ENCODE measurements at places on chromosomes 7 and 10. TPM values are rescaled to one million over a fixed set of nuclear protein-coding genes. Genes with fewer than 3 reads are reported as not detected.

TMEM236 gene
- 0.10 TPM for total RNA-seq

WNT8B gene
- 0.46 TPM for total RNA-seq

CCZ1 gene
- total RNA-seq = 96.2 TPM

VAX1 gene
- not detected for total RNA-seq

TRPV5 gene
- not detected for total RNA-seq

GPR85 gene
- total RNA-seq = not detected

VPS26A gene
- 44.6 TPM for total RNA-seq

- H3K27me3 ChIP-seq = no peaks in the 10 kb centered on the region
- DNase-seq = no peak
- peaks cover 46% of the 10 kb centered on the region for H3K4me1 ChIP-seq
- peaks cover 5% of the 10 kb centered on the region for H3K36me3 ChIP-seq
Observed at GRCh38 chr10:50395851-50396250, 144.5 kb upstream of the ASAH2 start.

DNA sequence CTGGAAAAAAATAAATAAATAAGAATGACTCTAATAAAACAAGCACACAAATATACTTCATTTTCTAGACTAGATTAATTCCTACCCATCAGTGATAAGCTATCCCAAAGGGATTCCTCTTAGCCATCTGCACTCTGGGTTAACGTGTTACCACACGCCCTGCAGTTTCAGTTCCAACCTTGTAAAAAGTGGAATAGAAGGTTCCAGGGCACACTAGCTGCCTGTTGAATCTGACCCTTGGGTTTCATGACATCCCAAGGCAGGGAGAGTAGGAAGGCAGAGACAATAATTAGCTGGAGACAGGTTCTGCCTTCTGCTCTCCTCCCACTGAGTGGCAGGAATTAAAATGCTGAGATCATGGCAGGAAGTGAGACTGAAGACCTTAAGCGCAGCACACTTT, 33.5 kb downstream of the SLC37A3 start:
- peak overlapping the region; percentile 42 for H3K27ac ChIP-seq
- H3K4me1 ChIP-seq = peaks cover 15% of the 10 kb centered on the region
- no peak for DNase-seq
- H3K27me3 ChIP-seq = no peaks in the 10 kb centered on the region
- H3K4me3 ChIP-seq = no peak overlapping the region

DNA sequence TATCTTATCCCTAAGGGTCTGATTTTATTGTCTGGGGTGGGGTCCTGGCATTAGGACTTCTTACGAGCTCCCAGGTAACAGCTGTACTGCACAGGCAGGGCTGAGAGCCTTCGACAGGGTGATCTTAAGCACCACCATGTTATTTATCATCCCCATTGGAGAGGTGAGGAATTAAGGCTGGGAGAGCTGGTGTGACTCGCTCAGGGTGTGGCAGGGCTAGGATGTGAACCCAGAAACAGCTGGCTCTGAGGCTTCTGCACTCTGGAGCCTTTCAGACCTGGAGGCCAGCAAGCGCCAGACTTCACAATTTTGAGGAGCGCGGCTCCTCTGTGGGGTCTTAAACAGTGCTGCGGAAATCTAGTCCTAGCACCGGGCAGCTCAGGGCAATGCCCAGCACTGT, 27.4 kb upstream of the NDST2 start:
- H3K27me3 ChIP-seq = no peaks in the 10 kb centered on the region
- no peak for DNase-seq
- H3K4me1 ChIP-seq = no peaks in the 10 kb centered on the region

DNA sequence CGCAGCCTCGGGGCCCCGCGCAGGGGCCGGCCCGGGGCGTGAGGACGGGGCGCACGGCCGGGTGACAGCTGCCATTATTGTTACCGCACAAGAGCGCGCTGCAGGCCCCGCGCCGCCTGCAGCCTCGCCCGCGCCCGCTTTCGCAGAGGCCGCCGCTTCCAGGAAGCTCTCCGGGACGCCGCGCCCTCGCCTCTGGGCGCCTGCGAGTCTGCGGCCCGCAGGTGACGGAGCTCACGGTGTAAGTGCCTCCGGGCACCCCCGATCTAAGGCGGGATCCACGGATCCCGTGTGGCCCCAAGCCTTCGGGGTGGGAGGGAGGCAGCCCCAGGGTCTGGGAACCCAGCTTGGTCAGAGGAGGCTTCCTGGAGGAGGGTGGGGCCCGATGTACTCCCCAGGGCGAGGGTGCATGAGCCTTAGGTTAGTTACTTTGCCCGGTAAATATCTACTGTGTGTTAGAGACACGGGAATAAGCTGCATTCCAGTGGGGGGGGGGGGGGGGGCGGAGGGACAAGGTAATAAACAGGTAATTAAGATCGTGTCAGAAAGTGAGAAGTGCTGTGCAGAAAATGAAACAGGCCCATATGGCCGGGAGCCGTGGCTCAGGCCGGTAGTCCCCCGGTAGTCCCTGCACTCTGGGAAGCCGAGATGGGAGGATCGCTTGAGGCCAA, 638 bp downstream of the IQCE start:
- peaks cover 17% of the 10 kb centered on the region for H3K4me1 ChIP-seq
- H3K36me3 ChIP-seq = no peaks in the 10 kb centered on the region

DNA sequence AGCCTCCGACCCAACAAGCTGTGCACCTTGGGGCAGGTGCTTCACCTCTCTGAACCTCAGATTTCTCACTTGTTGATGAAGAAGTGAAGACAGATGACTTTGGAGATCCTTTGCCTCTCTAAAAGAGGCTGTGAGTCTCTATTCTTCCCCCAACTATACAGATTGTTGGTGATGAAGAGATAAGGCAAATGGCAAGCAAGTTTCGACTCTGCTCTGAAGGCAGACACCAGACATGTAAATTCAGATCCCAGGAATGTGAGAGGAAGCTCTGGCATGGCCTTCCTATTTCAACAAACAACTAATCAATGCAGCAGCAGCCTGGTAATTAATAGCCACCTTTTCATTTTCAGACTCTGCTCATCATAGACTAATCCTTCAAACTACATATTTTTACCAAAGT, 74.2 kb upstream of the EGR2 start:
- peaks cover 16% of the 10 kb centered on the region for H3K27me3 ChIP-seq
- peaks cover 3% of the 10 kb centered on the region for H3K4me1 ChIP-seq
- no peaks in the 10 kb centered on the region for H3K36me3 ChIP-seq
- no peak for DNase-seq
- H3K27ac ChIP-seq = no peak overlapping the region

- H3K27me3 ChIP-seq = no peaks in the 10 kb centered on the region
- no peak overlapping the region for H3K4me3 ChIP-seq
Observed at GRCh38 chr10:121450247-121450646, 148.0 kb downstream of the FGFR2 start.

GRCh38 chr7:5423306-5423975, at the start of gene TNRC18:
Gene TNRC18 (minus strand): TSS chr7:5423834. CDS start chr7:5421246, 2,588 bp downstream.
- DNase-seq = peak; percentile 33
- peaks cover 54% of the 10 kb centered on the region for H3K27me3 ChIP-seq
- H3K4me1 ChIP-seq = peaks cover 43% of the 10 kb centered on the region
- peak within 1 kb of the TSS; percentile 65 for H3K4me3 ChIP-seq
- H3K36me3 ChIP-seq = no peaks in the 10 kb centered on the region

DNA sequence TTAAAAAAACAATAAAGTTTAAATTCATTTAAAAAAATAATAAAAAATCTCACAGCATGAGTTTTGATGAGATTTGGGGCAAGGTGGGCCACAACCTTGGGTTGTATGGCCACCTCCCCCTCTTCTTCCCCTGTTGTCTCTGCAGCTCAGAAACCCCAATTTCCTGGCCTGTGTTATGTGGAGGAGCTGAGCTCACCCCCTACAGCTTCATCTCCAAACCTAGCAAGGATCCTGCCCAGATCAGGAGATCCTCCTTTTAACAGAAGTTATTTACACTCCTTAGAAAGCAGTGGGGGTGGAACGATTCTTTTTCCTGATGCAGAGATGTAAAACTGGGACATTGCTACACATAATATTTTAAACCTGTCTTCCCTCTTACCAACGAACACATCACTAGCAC, 6.9 kb upstream of the SH2D4B start:
- peaks cover 60% of the 10 kb centered on the region for H3K4me1 ChIP-seq
- no peaks in the 10 kb centered on the region for H3K27me3 ChIP-seq
- peaks cover 14% of the 10 kb centered on the region for H3K36me3 ChIP-seq
- H3K27ac ChIP-seq = peak overlapping the region; percentile 39
- H3K4me3 ChIP-seq = no peak overlapping the region
- no peak for DNase-seq

DNA sequence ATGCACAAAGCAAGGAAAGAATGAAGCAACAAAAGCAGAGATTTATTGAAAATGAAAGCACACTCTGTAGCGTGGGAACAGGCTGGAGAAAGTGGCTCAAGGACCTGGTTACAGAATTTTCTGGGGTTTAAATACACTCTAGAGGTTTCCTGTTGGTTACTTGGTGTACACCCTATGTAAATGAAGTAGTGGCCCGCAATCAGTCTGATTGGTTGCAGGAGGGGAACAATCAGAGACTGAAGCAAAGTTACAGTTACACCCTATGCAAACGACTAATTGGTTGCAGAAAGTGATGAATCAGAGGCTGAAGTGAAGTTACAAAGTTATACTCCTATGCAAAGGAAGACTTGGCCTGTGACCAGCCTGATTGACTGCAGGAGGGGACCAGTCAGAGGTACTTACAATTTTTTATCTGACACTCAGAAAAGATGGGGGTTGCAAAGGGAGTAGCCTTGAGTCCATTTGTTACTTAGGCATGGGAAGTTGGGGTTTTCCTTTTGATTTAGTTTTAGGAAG, 3.6 kb upstream of the MTPN start:
- peak overlapping the region; percentile 80 for H3K27ac ChIP-seq
- H3K4me1 ChIP-seq = peaks cover 65% of the 10 kb centered on the region
- peak overlapping the region; percentile 69 for H3K4me3 ChIP-seq
- no peaks in the 10 kb centered on the region for H3K27me3 ChIP-seq
- peak; percentile 71 for DNase-seq

DNA sequence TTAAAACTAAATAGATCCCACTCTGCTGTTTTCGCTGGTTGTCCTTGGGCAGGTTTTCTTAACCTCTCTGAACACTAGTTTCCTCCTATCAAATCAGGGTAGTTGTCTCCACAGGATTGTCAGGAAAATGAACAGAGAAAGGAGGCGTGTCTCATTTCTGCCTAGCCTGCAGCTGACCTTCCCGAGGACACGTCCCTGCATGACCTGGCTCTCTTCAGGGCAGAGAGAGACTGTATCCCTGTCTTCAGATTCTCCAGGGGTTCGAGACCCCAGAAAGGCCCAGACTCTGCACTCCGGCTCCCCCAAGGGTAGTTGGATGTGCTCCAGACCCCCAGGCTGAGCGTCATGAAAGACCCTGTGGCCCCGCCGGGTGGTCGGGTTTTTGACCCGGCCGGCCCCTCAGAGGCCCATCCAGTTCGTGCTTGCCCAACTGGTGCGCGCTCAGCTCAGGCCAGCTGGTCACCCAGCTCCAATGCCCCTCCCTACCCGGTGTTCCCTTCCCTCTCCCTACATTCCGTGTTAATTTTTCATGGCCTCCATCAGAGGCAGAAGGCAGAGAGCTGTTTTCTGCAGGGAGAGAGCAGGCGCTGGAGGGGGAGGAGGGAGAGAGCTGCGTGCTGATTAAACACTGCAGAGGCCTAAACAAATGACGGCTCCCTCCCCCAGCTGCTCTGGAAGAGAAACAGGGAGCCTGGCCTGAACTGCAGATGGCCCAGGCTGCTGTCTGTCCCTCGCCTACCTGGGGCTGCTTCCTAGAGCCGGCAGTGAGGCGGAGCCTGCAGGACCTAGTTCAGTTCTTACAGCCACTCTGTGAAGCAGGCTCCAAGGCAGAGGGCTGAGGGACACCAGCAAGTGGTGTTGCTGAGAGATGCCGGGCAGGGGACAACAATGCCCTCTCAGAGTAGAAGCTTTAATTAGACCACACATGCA, 86.2 kb upstream of the PPIF start:
- H3K4me1 ChIP-seq = peaks cover 10% of the 10 kb centered on the region
- no peak for DNase-seq
- H3K27me3 ChIP-seq = no peaks in the 10 kb centered on the region

- H3K4me1 ChIP-seq = peaks cover 40% of the 10 kb centered on the region
- no peaks in the 10 kb centered on the region for H3K27me3 ChIP-seq
- H3K36me3 ChIP-seq = peaks cover 27% of the 10 kb centered on the region
- DNase-seq = no peak
- no peak overlapping the region for H3K4me3 ChIP-seq
- H3K27ac ChIP-seq = no peak overlapping the region
Observed at GRCh38 chr7:93119191-93119905, 1.6 kb upstream of the SAMD9 start.

DNA sequence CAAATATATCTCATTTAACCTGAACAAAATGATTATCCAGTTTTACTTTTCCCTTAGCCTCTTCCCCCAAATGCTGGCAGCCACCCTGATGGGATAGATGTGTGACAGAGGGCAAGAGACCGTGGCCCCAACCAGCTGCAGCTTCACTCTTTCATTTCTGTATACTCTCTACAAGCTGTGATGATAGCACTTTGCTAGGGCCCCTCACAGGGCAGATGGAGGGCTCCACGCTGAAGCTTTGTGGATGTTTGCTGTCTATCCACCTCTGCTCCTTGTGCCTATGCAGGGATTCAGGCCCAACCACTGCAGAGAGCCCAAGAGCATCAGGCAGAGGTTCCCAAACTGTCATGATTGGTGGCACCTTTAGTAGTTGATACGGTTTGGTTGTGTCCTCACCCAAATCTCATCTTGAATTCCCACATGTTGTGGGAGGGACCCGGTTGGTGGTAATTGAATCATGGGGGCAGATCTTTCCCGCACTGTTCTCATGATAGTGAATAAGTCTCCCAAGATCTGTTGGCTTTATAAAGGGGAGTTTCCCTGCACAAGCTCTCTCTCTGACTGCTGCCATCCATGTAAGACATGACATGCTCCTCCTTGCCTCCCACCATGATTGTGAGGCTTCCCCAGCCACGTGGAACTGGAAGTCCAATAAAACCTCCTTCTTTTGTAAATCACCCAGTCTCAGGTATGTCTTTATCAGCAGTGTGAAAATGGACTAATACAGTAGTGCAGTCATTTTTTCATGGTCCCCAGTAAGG, 20.1 kb downstream of the HTRA1 start:
- H3K27me3 ChIP-seq = peaks cover 7% of the 10 kb centered on the region
- no peak overlapping the region for H3K4me3 ChIP-seq

- H3K27me3 ChIP-seq = peaks cover 7% of the 10 kb centered on the region
- no peaks in the 10 kb centered on the region for H3K4me1 ChIP-seq
- H3K27ac ChIP-seq = no peak overlapping the region
- DNase-seq = no peak
Observed at GRCh38 chr10:116634126-116634975, 13.6 kb downstream of the PNLIPRP2 start.

- H3K4me1 ChIP-seq = peaks cover 14% of the 10 kb centered on the region
- no peaks in the 10 kb centered on the region for H3K27me3 ChIP-seq
- H3K36me3 ChIP-seq = no peaks in the 10 kb centered on the region
- H3K27ac ChIP-seq = no peak overlapping the region
- H3K4me3 ChIP-seq = no peak overlapping the region
Observed at GRCh38 chr7:28093623-28094232, 86.9 kb downstream of the JAZF1 start.

GRCh38 chr10:30977385-30977784, 54.3 kb downstream of the ZNF438 start:
- peaks cover 10% of the 10 kb centered on the region for H3K36me3 ChIP-seq
- no peaks in the 10 kb centered on the region for H3K27me3 ChIP-seq
- H3K4me3 ChIP-seq = no peak overlapping the region
- no peak for DNase-seq
- no peak overlapping the region for H3K27ac ChIP-seq

GRCh38 chr7:140275069-140275965, 98.5 kb upstream of the KDM7A start:
- no peak for DNase-seq
- H3K4me3 ChIP-seq = no peak overlapping the region
- no peaks in the 10 kb centered on the region for H3K27me3 ChIP-seq
- H3K4me1 ChIP-seq = no peaks in the 10 kb centered on the region
- no peak overlapping the region for H3K27ac ChIP-seq
- no peaks in the 10 kb centered on the region for H3K36me3 ChIP-seq

Data from activated CD4-positive, alpha-beta memory T cell treated with anti-CD3 and anti-CD28 coated beads for 36 hours (primary cell).